Mammary microvascular endothelial cell (primary cell): ENCODE measurements at places on chromosomes 1 and 21. TPM values are rescaled to one million over a fixed set of nuclear protein-coding genes. Genes with fewer than 3 reads are reported as not detected.

The CRNN gene
- not detected in 2 replicates for total RNA-seq

The CELSR2 gene
- 0.25 and 0.27 TPM in 2 replicates for total RNA-seq

The ABCD3 gene
- total RNA-seq, result 22.7 and 25.8 TPM in 2 replicates

The ITLN2 gene
- not detected in 2 replicates for total RNA-seq

The PLPP3 gene
- 20.9 and 22.8 TPM in 2 replicates for total RNA-seq

The TRNAU1AP gene
- 30.8 and 37.6 TPM in 2 replicates for total RNA-seq

The PDPN gene
- total RNA-seq, result 24.5 and 32.4 TPM in 2 replicates

The TMIGD3 gene
- total RNA-seq, result 0.59 TPM in 1 of 2 replicates, not detected in the other

The CAPZA1 gene
- total RNA-seq, result 293 and 313 TPM in 2 replicates

The AMPD1 gene
- total RNA-seq, result not detected in 2 replicates

The RGS7 gene
- total RNA-seq, result 0.30 and 0.80 TPM in 2 replicates

The SPRR1A gene
- not detected in 2 replicates for total RNA-seq

The HAO2 gene
- not detected in 2 replicates for total RNA-seq
